Dermis blood vessel endothelial cell (primary cell): ENCODE measurements at places on chromosomes 5 and 9. TPM values are rescaled to one million over a fixed set of nuclear protein-coding genes. Genes with fewer than 3 reads are reported as not detected.

DNA sequence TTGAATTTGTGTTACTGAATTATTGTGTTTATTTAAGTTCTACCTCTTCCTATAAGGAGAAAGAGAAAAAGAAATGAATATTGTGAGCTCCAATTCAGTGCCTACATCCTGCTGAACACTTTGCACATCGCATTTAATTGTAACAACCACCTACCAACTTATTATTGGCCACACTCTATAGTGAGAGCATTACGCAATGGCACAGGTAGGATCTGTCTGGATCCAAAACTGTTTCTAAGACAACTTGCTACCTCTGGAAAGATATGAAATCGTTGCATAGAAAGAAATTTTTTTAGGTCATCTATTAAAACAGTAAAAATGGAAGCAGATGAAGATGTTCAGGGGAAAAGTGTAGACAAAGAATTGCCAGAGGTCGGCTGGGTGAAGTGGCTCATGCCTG is 227.2 kb upstream of the SNX2 start:
- DNase-seq: no peak

- no peak for DNase-seq
Measured at GRCh38 chr9:37967014-37967760, 63.3 kb upstream of the SLC25A51 start.

- no peak for DNase-seq
Measured at GRCh38 chr5:120604884-120605283, 140.8 kb downstream of the PRR16 start.

SMIM33 gene
- total RNA-seq: not detected in 2 replicates

CEP72 gene
- total RNA-seq: 2.9 and 4.7 TPM in 2 replicates

RFESD gene
- total RNA-seq: 0.34 and 0.70 TPM in 2 replicates
